Psoas muscle (tissue), 8 donors: ENCODE measurements at places on chromosomes 16 and 17.
A peak's percentile ranks its signal among the peaks of the same experiment; 100 is the strongest.

GRCh38 chr16:57041182-57042156 lies 50.9 kb upstream of the CPNE2 start:
- DNase-seq = no peak

- DNase-seq = no peak
These were observed at the start of gene FLII for GRCh38 chr17:18258356-18259038. Gene FLII (minus strand): TSS chr17:18258738. CDS start chr17:18258690, 48 bp downstream.

DNA sequence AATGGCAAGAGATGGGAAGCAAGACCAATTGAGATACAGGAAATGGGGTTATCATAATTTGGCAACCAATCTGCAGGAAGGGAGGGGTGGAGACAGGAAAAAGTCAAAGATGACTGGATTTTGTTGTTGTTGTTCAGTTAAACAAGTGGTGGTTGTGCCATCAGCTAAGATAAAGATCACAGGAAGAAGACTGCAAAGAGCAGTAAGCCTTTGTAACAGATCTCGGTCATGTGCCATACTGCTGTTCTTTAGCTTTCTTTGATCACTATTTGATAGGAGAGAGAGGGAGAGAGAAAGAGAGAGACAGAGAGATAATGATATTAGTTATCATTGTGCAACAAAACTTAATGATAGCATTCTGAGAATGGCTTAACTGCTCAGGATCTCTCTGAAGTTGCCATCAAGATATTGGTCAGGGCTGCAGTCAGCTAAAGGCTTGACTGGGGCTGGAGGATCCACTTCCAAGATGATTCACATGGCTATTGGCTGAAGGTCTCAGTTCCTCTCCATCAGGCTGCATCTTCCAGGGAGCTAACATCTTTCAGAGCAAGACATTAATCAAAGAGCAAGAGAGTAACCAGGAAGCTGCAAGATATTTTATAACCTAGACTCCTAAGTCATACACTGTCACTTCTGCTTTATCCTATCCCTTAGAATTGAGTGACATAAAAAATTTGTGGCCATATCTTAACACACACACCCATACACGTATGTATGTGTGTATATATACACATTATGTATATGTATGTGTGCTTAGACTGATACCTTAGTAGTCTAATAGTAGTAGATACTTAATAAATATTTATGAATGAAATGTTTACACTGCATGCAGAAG lies 405.0 kb downstream of the SHISA9 start:
- DNase-seq = no peak

GRCh38 chr17:75008373-75008772 lies 4.1 kb upstream of the MRPL58 start:
- DNase-seq = no peak

GRCh38 chr17:76556765-76557367 lies 17.0 kb downstream of the PRCD start:
- DNase-seq = no peak

- peak; percentile 92 for DNase-seq
These were observed 13.6 kb upstream of the EEF2K start for GRCh38 chr16:22192261-22193062.

- DNase-seq = no peak
These were observed 127.0 kb downstream of the RBFOX3 start for GRCh38 chr17:79483842-79484241.

DNA sequence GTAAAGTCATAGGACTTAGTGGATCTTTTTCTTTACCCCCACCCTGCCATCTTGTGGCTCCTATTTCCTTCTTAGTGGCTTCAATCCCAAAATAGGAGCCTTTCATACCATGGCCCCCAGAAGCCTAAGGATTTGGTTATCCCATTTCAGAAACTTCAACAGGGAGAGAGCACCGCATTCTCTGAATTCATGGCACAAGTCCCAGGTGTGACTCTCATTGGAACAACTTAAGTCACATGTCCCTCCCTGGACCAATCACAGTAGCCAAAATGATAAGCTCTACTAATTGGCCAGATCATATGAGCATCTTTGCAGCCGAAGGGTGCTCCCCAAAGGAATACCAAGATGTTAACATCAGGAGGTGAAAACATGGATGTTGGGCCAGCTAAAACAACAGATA lies 43.2 kb downstream of the AXIN2 start:
- DNase-seq = no peak

- peak; percentile 41 for DNase-seq
These were observed 153.4 kb upstream of the PLCG2 start for GRCh38 chr16:81625544-81626153.

- DNase-seq = peak; percentile 97
These were observed 15.8 kb downstream of the SLC7A5 start for GRCh38 chr16:87853411-87854052.

- no peak for DNase-seq
These were observed 17.8 kb upstream of the SLC35B1 start for GRCh38 chr17:49725452-49726130.

DNA sequence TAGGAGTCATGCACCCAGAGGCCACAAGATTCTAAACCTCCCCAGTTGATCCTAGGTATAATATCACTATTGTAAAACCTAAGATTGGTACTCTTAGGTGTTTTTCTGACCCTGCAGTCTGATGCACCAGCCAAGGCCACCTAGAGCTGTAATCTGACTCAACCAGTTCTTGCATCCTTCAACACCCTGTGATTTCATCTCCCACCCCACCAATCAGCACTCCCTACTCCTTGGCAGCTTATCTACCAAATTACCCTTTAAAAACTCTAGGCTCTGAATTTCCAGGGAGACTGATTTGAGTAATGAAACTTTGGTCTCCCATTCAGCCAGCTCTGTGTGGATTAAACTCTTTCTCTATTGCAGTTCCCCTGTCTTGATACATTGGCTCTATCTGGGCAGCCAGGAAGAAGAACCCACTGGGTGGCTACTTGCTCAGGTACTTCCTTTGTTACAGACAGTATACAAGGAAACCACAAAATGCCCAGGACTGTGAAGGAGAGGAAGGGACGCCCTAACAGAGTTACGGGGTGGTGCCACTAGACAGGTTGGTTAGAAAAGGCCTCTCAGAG lies 1.2 kb upstream of the CDIP1 start:
- no peak for DNase-seq

DNA sequence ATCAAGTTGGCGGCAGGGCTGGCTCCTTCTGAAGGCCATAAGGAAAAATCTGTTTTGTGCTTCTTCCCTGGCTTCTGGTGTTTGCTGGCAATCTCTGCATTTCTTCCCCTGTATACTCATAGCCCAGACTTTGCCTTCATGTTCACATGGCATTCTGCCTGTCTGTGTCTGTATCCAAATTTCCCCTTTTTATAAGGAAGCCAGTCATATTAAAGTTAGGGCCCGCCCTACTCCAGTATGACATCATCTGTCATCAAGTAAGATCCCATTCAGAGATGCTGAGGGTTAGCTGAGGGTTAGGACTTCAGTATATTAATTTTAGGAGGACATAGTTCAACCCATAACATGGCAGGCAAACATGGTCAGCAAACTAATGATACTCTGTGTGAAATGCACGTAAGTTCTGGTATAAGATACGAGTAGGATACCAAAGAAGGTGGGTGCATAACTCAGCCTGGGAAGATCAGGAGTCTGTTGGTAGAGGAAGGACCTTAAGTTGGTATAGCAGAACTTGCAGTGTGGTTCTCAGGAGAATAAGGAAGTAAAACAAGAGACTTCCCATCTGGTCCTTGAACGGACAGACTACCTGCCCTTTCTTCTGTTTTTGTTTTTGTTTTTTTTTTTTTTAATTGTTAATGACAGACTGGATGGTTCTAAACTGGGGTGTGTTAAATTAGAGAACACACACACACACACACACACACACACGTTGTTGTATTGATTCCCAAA lies 13.9 kb downstream of the MAP2K6 start:
- no peak for DNase-seq

DNA sequence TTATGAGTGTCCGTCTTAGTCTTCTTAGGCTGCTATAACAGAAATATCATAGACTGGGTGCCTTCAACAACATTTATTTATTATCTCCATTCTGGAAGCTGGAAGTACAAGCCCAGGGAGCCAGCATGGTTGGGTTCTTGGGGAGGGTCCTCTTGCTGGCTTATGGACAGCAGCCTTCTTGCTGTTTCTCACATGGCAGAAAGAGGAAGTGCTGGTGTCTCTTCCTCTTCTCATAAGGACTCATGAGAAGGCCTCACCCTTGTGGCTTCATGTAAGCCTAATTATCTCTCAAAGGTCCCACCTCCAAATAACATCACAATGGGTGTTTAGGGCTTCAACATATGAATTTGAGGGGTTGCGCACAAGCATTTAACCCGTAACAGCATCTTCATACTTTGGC lies 207.0 kb upstream of the COX10 start:
- no peak for DNase-seq

DNA sequence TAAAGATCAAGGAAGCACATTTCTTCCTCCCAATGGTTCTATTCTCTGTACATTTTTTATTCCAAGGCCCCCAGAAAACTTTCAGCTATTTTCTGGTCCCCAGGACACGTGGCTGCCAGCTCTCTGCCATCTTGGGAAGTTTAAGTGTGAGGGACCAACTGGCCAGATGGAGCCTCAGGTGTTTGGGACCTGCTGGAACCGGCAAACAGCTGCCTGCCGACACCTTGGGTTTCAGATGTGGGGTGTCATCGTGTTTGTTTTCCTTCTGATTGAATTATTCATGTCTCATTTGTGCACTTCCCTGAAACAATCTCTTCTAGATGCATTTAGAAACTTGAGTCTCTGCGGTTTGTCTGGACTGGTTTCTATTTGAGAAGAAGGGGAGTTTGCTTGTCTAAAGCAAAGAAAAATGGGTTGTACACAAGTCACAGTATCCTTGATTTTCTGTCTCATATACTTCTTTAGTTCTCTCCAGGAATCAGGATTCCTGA lies 386.5 kb downstream of the SLC39A11 start:
- no peak for DNase-seq

GRCh38 chr16:57601801-57602478 lies 26.5 kb upstream of the ADGRG1 start:
- DNase-seq = no peak

DNA sequence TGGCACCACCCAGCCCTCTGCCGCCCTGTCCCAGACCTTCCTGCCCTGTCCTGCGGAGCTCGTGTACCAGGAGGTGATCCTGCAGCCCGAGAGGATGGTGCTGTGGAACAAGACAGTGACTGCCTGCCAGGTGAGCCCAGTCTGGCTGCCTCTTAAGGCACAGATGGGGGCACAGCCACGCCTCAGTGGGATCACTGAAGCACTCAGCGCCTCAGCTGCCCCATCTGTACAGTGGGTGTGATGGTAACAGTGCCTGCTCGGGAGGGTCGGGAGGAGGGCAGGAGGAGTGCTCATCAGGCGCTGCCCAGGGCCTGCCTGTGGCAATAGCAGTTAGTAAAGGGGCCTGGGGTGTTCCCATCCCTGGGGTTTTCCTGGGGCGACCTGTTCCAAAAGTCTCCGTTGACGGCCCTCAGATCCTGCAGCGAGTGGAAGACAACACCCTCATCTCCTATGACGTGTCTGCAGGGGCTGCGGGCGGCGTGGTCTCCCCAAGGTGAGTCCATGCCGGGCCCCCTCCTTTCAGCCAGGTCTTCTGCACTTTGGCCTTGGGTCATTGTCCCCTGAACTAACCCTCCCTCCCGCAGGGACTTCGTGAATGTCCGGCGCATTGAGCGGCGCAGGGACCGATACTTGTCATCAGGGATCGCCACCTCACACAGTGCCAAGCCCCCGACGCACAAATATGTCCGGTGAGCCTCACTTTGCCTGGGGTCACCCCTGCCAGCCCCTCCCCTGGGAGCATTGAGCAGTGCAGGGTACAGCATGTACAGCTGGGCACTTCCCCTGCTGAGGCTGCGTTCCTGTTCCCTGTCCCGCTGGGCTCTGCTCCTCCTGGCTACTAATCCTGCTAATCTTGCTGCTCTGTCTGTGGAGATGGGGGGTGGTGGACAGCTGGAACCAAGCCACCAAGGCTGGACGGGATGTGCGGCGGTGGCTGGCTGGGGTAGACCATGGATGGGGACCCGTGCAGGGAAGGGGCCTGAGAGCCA lies 4.5 kb upstream of the TCAP start:
- peak; percentile 89 for DNase-seq

GRCh38 chr16:3214904-3215600 lies 19.9 kb downstream of the ZNF200 start:
- no peak for DNase-seq

- no peak for DNase-seq
These were observed 102.0 kb downstream of the ITFG1 start for GRCh38 chr16:47358816-47359215.

DNA sequence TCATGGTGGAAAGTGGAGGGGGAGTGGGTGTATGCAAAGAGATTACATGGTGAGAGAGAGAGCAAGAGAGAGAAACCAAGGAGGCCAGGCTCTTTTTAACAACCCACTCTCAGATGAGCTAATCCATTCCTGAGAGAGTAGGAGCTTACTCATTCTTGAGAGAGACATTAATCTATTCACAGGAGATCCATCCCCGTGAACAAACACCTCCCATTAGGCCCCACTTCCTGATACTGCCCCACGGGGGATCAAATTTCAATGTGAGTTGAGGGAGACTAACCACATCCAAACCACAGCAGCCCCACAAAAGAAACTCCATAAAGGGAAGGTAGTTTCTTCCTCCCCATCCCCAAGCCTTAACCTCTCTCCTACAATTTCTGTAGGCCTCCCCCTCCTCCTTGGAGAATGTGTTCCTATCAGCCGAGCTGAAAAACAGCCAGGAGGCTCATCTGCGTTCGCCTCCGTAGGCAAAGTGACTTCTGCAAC lies 450.0 kb downstream of the NPIPA7 start:
- no peak for DNase-seq

DNA sequence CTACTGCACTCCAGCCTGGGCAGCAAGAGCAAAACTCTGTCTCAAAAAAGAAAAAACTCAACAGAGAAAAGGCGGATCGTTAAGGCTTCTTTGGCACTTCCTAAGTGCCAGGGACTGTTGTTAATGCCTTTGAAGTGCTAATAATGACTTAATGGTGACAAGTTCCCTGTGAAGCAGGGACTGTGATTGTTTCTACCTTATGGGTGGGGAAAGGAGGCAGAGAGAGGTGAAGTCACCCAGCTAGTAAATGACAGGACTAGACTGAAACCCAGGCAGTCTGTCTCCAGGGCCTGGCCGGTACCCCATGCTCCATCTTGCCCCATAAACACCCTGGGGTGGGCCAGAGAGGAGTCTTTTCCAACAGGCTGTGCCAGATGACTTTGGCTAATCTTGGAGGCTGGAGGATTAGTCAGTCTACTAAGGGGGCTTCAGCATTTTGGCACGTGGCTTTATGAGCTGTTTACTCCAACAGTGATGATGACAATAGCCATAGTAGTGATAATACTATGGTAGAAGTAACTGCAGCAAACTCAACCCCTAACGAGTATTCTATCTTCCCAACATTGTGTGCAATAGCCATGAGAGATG lies 26.9 kb downstream of the ABCC1 start:
- peak; percentile 50 for DNase-seq

- peak; percentile 46 for DNase-seq
These were observed 4.6 kb downstream of the CLUH start for GRCh38 chr17:2706911-2707510.

- no peak for DNase-seq
These were observed 2.2 kb downstream of the SDR42E1 start for GRCh38 chr16:82008957-82009592.

GRCh38 chr17:69228576-69228975 lies at the start of gene ABCA10:
Gene ABCA10 (minus strand): TSS chr17:69228824. CDS start chr17:69225358, 3,466 bp downstream.
- DNase-seq = no peak

- DNase-seq = no peak
These were observed 5.9 kb upstream of the C16orf87 start for GRCh38 chr16:46836534-46837530.
